A172 (cell line): ENCODE measurements at places on chromosomes 11 and 22.

- no peak for DNase-seq
Observed at GRCh38 chr22:33921525-33922348, 1.5 kb upstream of the LARGE1 start.

DNA sequence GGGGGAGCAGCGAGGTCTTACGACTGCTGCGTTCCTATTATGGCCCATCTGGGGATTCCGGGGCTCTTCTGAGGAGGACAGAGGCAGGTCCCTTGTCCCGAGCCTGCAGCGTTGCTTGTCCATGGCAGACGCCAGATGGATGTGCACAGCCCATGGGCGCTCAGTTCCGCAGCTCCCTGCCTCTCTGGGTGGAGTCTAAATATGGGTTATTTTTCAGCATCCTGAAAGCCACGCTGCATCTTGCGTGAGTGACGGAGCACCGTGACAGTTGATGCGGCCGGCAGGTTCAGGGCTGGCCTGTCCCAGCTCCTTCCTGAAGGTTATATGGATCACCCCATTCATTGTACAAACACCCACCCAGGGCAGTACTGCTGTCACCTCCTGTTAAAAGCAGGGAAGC is 1169.4 kb downstream of the BRD1 start:
- no peak for DNase-seq

DNA sequence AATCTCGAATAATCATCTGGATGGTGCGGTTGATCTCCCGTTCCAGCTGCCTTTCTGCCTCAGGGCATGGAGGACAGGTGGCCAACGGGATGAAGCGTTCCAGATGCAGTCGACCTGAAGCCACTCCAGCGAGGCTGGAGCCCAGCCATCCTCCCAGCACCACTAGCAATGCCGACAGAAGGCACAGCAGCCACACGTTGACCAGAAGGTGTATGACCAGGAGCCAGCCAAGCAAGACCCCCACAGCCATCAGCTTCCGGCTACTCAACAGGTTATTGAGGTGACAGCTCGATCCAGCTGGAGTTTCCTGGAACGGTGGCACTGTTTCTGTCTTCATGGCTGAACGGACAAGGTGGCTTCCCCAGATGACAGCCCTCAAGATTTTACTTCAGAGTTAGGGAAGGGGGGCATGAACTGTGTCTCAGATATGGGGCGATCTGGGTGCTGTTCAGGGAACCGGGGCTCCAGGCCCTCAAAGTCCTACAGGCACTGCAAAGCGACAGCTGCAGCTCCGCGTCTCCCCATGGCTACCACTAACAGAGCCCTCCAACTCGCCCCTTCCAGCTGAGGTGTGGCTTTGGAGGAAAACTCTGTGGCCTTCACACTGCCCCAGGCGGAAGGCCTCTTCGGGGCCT is 559 bp downstream of the SNX19 start:
- DNase-seq, result no peak

DNA sequence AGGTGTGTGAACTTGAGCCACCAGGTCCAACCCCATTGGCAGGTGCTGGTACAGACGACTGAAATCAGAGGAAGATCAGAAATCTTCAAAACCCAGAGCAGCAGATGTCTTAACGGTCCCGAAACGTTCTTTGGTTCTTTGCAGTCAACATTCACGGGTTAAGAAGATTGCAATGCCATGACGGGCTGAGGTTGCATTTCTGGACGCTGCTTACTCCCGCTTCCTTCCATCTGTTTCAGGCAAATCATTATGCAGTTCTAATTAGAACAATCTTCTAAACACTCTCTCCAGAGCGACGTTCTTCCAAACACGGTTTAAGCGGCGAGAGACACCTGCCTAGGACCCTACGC is 492 bp upstream of the LUZP2 start:
- no peak for DNase-seq

DNA sequence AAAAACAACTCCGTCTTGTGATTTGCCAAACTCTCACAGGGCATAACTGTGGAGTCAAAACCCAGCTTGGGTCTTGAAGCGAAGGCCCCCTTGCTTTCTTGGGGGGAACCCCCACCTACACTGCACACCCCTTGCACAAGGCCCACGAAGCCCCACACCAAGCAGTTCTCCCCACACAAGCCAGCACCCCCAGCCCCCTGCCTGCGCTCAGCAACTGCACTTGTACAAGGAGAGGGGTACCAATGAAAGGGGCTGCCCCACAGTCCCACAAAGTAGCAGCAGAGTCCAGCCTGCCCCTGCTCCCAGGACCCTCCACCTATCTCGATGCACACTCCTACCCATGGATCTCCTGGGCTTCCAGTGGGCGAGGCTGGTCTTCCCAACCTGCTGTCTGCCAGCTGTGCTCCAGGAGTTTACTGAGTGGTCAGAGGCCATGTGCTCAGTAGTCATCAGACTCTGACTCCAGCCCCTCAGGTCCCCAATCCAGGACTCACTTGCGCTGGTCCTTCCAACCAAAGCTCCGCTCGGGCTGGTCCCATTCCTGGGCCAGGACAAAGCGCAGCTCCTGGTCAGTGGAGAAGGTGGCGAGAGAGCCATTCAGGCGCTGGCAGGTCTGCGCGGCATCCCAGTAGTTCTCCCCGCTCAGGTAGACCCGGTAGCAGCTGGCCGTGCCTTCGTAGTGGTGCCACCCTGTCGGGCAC is 57.7 kb downstream of the DGCR2 start:
- no peak for DNase-seq

DNA sequence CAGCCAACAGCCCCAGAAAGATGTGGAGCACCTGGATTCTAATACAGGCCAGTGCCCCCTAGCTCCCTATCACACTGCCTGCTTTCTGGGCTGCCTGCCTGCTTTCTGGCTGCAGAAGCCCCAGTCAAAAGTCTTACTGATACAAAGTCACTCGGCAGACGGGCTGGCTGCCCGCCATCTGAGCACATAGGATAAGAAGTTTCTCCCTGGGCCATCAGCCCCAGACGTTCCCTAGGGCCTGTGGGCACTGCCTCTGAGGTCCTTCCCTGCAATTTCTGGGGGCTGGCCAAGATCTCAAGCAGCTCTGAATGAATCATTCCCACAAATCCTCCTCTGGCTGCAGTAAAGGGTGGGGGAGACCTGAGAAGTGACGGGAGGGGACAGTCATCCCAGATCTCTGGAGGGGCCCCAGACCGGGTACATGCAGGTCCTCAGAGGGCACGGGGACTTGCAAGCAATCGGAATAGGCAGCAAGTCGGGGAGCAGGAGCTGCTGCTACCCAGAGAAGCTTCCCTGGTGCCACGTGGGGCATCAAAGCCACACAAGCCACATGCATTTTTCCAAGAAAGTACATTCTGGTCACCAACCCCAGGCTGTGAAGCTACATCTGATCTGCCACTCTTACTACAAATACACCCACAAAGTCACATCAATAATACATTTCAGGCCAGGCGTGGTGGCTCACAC is 4.7 kb downstream of the TPST2 start:
- DNase-seq, result peak; percentile 88

GRCh38 chr11:128232588-128232987 is 354.8 kb downstream of the ETS1 start:
- no peak for DNase-seq
